ENCODE measurements at places on chromosomes 3 and 15.
A peak's percentile ranks its signal among the peaks of the same experiment; 100 is the strongest.

GRCh38 chr15:98395974-98396610 lies 252.2 kb upstream of the IGF1R start:
- no peak for DNase-seq

- no peak for DNase-seq
These were observed 319.6 kb upstream of the TBC1D5 start for GRCh38 chr3:18061737-18062656.

DNA sequence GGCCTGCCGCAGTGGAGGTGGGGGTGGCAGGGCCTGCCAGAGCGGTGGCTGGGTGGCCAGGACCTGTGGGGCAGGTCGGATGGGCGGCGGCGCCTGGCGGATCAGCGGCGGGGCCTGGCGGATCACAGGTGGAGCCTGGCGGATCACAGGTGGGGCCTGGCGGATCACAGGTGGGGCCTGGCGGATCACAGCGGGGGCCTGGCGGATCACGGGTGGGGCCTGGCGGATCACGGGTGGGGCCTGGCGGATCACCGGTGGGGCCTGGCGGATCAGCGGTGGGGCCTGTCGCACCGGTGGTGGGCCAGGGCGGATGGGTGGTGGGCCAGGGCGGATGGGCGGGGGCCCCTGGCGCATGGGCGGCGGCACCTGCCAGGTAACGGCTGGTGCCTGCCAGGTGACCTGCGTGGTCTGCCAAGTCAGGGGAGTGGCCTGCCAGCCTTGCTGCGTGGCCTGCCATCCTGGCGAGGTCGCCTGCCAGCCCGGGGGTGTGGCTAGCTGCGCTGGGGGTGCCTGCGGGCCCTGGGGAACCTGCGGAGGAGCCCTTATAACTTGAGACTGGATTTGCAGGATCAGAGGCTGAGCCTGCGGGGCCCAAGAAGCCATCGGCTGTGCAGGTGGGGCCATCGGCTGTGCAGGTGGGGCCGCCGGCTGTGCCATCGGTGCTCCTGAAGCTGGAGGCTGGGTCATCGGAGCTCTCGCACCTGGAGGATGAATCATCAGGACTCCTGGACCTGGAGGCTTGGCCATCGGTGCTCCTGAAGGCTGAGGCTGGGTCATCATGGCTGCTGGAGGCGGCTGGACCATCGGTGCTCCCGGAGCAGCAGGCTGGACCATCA lies 1.3 kb downstream of the MAGEL2 start:
- DNase-seq, result no peak

- DNase-seq, result no peak
These were observed 124.1 kb upstream of the RASGRP1 start for GRCh38 chr15:38688761-38689160.

GRCh38 chr3:177826253-177826652 lies 629.0 kb upstream of the TBL1XR1 start:
- no peak for DNase-seq

DNA sequence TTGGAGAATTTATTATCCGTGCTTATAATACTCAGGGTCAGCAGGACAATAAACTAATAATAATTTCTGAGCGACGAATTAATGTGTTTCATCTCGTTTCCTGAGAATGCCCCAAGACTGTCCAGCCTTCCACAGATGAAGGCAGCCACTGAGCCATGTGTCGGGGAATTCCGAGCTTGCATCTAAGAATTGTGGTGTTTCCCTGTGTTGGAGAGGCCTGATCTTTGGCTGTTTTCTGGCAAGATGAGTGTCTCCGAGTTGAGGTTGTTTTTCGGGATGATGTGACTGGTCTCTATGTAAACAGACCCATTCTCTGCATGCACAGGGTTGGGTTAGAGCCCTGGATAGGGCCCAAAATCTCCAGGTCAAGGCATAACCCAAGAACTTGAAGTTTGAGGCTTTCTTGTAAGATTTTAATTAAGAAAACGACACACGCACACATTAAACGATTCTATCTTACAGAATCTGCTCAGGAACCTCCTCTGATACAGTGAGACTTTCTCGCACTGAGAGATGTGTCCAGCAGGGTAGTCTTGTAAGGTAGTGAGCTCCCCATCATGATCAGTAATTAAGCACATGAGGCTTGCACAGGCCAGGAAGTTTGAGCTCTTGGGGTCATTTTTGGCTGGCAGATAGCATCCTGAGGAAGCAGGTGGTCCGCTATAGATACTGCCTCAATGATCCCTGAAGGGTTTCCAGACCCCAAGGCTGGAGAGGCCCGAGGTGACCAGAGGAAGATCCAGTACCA lies 14.4 kb downstream of the FGD5 start:
- DNase-seq, result no peak

DNA sequence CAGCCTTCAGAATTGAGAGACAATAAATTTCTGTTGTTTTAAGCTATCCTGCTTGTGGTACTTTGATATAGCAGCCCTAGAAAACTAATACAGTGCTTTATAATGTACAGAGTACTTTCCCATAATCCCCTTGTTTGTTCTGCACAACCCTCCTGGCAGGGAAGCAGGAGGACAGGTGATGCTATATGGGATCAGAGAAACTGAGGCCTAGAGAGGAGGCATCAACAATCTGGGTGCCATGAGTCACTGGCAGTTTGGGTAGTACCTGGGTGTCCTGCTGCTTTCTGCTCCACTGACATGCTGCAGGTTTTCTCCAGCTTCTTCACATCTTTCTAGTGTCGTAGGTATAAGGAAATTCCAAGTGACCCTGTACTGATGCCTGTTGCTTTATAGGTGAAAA lies 55.0 kb downstream of the CTDSPL start:
- DNase-seq, result no peak

DNA sequence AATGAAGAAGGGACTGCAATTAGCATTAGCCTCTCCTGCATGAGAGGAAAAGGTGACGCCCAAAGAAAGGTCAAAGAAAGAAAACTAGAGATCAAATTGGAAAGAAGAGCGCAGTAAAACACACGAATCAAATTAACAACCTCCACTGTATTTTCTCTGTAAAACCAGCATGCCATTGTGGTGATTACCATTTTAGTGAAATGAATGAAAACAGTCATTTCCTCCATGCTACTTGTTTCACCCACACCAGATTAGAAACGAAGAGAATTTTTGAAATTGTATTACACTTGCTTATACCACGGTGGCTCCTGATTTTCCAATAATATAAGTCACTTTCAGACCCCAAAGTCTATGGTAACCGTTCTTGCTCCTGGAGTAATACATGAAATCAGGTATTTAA lies 71.6 kb downstream of the SUMF1 start:
- no peak for DNase-seq

- DNase-seq, result no peak
These were observed 35.2 kb downstream of the ETV5 start for GRCh38 chr3:186073641-186074040.

GRCh38 chr3:143235614-143236204 lies 116.1 kb downstream of the CHST2 start:
- DNase-seq, result no peak

DNA sequence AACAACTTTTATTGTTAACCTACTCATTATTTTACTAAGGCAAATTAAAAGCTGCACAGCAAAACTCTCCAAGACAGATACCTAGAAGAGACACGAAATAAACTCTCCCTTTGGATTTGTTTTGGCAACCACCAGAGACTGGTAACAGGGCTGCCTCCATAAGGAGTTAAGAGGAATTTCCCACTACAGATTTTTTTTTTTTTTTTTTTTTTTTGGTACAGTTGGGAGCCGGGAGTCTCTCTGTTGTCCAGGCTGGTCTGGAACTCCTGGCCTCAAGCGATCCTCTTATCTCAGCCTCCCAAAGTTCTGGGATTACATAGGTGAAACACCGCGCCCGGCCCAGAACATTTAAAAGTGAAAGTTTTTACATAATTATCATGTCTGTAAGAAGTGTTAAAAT lies 73.6 kb upstream of the VGLL4 start:
- DNase-seq, result no peak

GRCh38 chr15:84813435-84813834 lies 3.7 kb upstream of the ALPK3 start:
- no peak for DNase-seq

DNA sequence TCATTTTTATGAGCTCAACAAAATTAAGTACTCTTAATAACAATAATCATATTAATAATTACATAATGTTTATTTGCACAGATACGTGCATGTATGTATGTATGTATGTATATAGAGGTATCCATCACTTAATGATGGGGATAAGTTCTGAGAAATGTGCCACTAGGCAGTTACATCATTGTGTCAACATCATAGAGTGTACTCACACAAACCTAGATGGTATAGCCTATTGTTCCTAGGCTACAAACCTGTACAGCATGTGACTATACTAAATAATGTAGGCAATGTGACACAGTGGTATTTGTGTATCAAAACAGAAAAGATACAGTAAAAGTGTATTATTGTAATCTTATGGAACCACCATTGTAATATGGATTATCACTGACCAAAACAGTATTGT lies 874.7 kb upstream of the GBE1 start:
- DNase-seq, result no peak

DNA sequence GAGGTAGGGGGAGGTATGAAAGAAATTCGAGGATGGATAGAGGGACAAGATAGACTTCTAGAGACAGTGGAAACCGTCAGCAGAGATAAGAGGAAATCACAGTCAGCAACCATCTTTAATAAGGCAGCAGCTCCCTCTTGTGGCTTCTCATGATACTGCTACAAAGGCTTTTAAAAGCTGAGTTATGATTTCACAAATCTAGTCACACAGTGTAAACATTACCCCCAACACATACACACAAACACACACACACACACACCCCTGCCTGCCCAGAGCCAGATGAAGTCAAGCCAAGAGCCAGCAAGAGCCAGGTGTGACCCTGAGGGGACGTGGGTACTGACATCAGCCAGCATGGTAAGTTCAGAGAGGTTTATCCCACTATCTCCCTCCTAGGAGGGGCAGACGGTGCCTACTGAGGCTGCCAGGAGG lies 18.9 kb upstream of the TGM5 start:
- DNase-seq, result no peak

GRCh38 chr3:111723293-111724215 lies 128.4 kb upstream of the ZBED2 start:
- no peak for DNase-seq

DNA sequence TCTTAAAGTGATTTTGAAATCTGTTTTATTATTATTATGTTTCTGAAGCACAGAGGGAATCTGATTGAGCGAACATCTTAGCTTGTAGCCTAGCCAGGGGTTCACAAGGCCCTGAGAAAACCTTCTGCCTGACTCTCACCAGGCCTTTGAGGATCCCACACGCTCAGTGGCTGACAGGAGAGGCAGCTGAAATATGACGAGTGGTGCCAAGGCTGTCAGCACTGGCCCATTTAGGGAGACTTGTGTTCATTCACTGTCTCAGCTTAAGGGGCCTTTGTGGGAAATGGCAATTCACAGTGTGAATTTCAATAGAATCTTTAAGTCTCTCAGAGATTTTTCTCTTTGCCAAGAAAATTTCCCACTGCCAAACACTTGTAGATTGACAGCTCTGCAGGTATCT lies 770.9 kb downstream of the TUSC7 start:
- no peak for DNase-seq

GRCh38 chr3:78721771-78722543 lies 1045.8 kb downstream of the ROBO1 start:
- DNase-seq, result no peak

- peak; percentile 2 for DNase-seq
These were observed 458.3 kb downstream of the MFSD1 start for GRCh38 chr3:159260049-159260662.

DNA sequence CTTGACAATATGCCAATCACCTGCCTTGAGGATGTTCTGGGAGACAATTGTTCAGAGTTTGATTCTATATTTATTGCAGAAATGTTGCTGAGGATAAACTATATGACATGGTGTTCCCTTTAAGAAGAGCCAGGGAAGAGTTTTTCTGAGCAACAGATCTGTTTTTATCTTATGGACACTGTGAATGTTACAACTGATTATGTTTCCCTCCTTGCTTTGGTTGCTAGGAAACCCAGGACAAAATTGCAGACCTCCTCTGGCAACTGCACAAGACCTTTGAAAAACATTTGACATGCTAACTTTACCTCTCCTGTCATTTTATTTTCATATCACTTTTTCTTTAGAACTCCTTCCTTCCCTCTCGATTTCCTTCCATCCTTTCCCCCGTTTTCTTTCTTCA lies 8.2 kb upstream of the TM6SF1 start:
- no peak for DNase-seq

DNA sequence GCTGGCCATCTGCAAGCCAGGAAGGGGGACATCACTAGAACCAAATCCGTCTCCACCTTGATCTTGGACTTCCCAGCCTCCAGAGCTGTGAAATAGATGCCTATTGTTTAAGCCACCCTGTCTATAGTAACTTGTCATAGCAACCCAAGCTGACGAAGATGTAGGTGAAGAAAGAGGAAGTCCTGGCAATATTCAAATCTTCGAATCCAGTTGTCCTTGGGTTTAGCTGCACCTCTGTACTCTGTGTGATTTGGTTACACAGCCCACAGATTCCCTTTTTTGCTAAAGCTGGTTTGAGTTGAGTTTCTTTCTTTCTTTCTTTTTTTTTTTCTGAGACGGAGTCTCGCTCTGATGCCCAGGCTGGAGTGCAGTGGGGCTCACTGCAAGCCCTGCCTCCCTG lies 68.0 kb upstream of the XCR1 start:
- DNase-seq, result no peak

DNA sequence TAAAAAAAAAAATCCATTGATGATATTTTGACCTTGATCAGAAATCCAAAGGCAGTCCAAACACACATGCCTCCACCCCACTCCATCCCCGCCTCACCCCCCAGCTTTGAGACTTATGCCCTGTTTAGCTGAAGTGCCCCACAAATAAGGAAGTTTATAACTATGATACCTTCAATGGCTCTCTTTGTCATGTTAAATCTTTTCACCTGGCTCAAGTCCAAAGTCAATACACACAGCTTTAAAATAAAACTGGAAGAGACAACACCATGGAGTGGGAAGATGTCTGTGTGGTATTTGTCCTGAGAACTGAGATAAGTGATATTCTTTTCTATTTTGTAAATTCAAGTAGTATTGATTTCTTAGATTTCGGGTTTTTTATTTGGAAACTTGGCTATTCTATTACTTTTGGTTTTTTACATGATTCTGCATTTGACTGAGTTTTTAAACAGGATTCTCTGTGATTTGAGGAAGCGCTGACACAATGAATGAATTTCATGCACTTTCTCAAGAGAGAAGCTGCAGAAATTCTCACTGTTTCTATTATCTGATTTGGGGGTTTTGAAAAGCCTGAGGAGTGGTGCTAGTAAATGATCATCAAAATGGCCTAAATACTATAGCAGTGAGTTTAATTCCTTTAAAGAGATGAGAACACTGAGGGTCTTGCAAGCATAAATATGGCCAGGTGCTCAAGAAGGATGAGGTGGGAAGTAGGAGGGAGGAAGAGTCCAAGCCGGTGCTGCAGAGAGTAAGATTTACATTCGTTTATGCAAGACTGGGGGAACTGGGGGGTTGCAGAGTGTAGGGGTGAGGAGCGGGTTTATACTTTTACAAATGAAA lies 5.2 kb downstream of the FOXB1 start:
- no peak for DNase-seq

Measured in stimulated activated CD4-positive, alpha-beta T cell treated with anti-CD3 and anti-CD28 coated beads, Interleukin-1b, Interleukin-23, amount 100 ng/mL, for 4 hours (primary cell).